Temporal lobe (tissue), 4 donors: ENCODE measurements at places on chromosomes 7 and 10. TPM values are rescaled to one million over a fixed set of nuclear protein-coding genes. Genes with fewer than 3 reads are reported as not detected.

CNOT4 gene
- total RNA-seq = 21.9 TPM

LAMB1 gene
- total RNA-seq = 29.5 TPM

SAMD9L gene
- total RNA-seq = 3.0 TPM

EVX1 gene
- not detected for total RNA-seq

IMPDH1 gene
- total RNA-seq = 22.6 TPM

PUS7 gene
- 13.0 TPM for total RNA-seq

CRYGN gene
- 0.25 TPM for total RNA-seq

ABCB1 gene
- 7.4 TPM for total RNA-seq

VWA2 gene
- 2.2 TPM for total RNA-seq

SPDYE17 gene
- total RNA-seq = not detected
